ENCODE measurements at places on chromosomes 16 and 17. TPM values are rescaled to one million over a fixed set of nuclear protein-coding genes. Genes with fewer than 3 reads are reported as not detected.

CCL22 gene
- total RNA-seq = 0.40 TPM

CNGB1 gene
- total RNA-seq = not detected

DPEP2 gene
- 1.0 TPM for total RNA-seq

PROCA1 gene
- 0.73 TPM for total RNA-seq

KRTAP9-8 gene
- not detected for total RNA-seq

Measured in left lobe of liver (tissue), 2 donors.